ENCODE measurements at places on chromosomes 11 and 22.

DNA sequence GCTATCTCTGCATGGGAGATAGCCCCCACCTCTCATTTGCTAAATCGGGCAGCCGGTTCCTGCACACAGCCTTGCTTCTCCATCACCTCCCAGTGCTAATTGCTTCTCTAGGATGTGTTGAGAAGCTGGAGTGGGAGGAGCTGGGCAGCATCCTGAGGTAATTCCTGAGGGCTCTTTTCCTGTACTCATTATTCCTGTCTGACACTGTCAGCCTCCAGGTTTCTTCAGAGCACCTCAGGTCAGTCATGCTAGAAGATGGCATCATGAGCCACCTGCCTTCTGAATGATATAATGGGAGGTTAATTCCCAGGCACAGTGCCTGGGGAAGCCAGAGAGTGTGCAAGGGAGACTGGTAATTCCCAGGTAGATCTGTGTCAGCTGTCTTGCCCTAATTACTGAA lies 133.0 kb downstream of the RAB38 start:
- no peak for DNase-seq

- DNase-seq = no peak
Measured at GRCh38 chr11:71426413-71426812, 21.8 kb downstream of the DHCR7 start.

DNA sequence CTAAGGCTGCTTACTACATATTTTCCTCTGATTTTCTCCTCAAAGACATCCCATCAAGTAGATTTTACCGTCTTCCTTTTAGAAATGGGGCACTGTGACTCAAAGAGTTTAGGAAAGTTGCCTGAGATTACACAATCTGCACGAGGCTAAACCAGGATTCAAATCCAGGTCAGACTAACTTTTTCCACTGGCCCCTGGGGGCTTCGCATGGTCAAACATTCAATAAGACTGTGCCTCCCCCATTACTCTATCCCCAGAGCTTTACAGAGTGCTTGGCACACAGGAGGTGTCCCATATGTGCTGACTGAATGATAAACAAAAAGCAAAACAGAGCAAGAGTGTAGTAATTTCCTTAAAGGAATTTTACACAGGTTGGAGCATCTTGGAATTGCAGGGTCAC lies 118.1 kb upstream of the TEAD1 start:
- no peak for DNase-seq

- no peak for DNase-seq
Measured at GRCh38 chr11:14973621-14974514, 1.7 kb upstream of the CALCA start.

DNA sequence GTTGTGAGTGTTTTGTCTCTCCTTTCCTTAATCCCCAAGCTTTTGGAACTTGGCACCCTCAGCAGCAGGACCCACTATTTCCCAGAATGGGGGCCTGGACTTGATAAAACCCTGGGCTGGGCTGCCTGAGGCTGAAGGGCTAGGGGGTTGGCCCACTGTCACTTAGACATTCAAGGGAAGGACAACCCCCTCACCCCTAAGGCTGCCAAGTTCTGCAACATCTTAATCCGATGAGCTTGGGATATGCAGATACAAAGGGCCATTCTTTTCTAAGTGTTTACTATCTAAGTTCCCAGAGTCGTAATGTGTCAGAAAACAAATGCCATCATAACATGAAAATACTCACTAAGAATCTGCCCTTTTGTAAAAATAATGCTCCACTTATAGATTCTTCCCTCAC lies 42.9 kb downstream of the IRAG1 start:
- no peak for DNase-seq

DNA sequence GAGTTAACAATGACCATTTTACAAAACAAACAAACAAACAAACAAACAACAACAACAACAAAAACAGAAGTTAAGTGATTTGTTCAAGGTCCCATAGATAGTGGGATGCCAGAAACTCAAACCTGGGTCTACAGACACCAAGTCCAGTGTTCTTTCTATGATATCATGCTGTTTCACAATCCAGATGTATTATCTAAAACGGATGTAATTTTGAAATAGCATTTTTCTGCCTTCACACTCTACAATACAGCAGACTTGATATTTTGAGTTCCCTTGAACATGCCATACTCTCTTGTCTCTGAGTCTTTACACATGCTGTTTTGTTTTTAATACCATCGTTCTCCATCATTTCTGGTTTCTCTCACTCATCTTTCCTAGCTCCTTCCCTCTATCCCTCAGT lies 104.5 kb downstream of the RELT start:
- DNase-seq = no peak

- no peak for DNase-seq
Measured at GRCh38 chr22:45878051-45878781, 98.7 kb downstream of the WNT7B start.

GRCh38 chr11:8531312-8531711 lies 62.7 kb downstream of the STK33 start:
- no peak for DNase-seq

DNA sequence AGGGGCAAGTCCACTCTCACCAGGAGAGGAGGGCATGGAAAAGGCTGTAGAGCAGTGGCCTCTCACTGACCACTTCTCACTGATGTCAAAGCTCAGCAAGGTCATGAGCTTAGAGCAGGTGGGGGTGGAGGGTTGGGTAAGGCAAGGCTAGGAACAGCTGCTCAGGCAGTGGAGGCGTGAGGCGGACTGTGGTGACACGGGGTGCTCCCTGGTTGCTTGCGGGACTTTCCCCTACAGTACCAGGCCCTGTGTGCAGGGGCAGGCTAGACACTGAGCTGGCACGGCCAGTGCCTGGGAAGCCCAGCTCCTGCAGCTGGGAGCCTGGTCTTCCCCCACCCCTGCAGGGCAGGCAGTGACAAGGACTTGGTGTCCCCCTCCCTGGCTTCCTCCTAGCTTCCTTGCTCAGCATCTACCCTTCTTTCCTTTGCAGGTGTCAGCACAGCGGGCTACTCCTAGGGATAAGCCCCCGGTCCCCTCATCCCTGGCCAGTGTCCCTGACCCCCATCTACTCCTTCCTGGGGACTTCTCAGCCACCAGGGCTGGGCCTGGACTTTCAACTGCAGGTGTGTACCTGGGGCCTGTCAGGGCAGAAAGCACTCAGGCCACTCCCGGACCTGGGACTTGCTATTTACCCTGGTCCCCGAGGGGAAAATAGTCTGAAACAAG lies 45.6 kb downstream of the PISD start:
- DNase-seq = no peak

DNA sequence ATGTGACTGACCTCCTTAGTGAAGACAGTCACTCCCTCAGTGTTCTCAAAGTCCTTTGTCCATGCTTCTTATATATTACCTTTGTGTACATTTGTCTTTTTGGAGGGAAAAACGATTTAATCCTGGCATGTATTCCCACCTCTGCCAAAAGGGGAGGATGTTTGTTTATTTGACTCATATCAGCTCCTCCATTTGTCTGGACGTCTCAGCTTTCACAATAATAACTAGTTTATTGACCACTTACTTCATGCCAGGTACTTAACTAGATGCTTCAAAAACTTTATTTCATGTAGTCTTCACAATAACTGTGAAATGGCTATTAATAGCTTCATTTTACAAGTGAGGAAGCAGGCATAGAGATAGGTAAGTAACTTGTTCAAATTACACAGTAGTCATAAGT lies 5.3 kb downstream of the TBCEL start:
- no peak for DNase-seq

GRCh38 chr22:49593509-49593908 lies 234.2 kb downstream of the BRD1 start:
- no peak for DNase-seq

- no peak for DNase-seq
Measured at GRCh38 chr11:67253872-67254624, 12.2 kb upstream of the GRK2 start.

- no peak for DNase-seq
Measured at GRCh38 chr11:120750647-120751549, 239.3 kb downstream of the GRIK4 start.

DNA sequence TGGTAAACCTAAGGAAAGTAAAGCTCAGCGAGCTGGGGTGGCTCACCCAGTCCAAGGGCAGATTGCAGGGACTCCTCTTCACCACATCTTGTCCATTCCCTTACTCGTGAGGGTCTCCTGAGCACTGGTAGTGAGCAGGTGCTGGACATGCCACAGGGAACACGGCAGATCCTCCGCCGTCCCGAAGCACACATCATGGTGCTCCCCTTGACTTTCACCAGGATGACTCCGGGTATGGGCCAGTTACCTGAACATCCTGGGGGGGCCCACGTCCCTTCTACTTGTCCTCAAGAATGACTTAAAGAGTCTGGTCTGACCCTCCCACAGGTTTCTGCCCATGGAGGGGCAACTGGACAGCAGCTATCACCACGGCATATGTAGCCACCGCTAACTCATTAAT lies 8.0 kb upstream of the SF1 start:
- DNase-seq = no peak

DNA sequence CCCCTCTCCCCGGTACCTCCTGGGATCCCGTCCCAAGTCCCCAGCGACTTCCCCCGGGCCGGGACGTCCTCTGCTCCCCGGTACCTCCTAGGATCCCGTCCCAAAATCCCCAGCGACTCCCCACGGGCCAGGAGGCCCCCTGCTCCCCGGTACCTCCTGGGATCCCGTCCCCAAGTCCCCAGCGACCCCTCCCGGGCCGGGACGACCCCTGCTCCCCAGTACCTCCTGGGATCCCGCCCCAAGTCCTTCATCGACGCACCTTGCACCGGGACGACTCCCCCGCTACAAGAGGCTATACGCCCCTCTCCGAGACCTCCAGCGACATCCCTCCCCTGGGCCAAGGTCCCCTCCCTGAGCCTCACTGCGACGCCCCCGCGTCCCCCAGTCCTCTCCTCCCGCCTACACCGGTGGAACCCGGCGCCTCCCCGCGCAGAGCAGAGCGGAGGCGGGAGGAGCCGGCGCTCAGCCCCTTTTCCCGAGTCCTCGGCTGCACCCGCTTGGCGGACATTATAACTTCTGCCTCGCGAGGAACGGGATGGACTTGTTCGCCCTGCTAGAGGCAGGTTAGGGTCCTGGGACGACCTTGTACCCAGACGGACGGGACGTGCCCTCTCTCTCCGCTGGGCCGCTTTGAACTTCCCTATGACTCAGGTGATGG lies 912 bp downstream of the KREMEN1 start:
- no peak for DNase-seq

GRCh38 chr11:124582565-124582964 lies 12.8 kb downstream of the OR8A1 start:
- DNase-seq = no peak

- DNase-seq = no peak
Measured at GRCh38 chr11:24145411-24145810, 351.4 kb upstream of the LUZP2 start.

DNA sequence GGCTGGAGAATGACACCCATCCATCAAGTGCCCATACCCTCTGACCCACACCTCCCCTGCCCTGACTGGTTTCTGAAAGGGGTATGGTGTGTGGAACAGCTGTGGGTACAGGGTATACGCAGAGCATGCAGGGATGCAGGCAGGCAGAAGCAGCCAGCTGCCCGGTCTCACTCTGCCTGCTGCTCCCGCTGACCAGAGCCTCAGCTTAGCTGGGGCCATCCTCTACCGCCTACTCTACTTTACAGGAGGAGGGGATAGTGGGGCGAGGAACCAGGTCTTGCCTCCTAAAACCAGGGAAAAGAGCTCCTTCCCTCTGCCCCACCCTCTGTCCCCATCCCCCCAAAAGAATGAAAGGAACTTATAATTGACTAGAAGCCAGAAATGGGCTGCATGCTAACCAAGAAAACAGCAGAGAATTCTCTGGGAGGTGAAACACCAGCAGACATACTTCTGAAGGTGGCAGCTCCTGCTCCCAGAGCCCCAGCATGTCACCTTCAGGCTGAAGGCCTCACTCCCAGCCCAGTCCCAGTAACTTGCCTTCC lies 13.0 kb upstream of the CHRM4 start:
- no peak for DNase-seq

DNA sequence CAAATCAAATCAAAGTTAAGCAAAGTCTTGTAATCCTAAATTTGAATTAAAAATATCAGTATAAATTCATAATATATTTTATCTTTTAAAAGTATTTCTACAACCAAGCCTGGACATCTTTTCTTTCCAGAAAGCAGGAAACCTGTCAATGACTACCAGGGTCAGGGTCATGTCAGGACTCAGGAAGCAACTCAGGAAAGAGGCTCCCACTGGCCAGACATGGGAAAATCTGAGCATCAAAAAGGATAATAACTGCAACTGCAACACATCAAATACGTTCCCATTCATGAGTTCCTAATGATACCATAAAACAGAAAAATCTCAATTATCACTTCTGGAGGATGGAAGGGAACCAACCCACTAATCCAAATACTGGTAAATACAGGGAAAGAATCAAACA lies 76.0 kb upstream of the GALNT18 start:
- no peak for DNase-seq

GRCh38 chr11:122755409-122755808 lies 82.9 kb upstream of the CRTAM start:
- DNase-seq = no peak

DNA sequence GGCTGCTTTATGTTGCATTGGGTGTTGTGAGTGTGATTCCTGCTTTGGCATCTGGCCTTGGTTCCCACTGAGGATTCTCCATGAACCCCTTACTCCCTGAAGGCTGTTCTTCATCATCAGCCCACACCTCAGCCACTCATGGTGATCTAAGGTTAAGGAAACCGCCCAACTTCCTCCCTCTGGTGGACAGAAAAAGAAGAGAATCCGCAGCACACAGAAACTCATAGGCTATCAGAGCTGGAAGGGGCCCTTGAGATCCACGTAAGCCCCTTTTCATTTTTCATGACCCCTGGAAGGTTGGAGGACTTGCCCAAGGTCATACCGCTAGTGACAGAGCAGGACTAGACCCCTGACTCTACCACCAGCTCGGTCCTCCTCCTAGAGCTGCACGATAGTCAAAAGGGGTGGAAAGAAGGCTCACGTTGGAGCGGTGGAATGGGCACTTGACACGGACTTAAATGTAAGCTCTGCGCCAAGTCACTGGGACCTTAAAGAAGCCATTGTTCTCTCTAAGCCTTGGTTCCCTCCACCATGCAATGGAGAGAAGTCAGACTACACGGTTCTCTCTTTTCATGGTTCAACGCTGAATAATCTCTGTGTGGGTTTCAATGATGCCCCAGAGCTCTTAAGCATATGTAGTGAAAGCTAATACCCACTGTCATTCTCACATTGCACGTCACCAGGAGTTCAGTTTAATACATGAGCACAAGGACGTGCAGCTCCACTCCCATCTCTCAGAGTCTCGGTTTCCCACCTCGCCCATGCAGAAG lies 83.6 kb upstream of the CRTAM start:
- DNase-seq = no peak

- DNase-seq = no peak
Measured at GRCh38 chr22:20996598-20997535, 5.1 kb downstream of the THAP7 start.

GRCh38 chr11:118527109-118527508 lies at the start of gene TTC36:
Gene TTC36, plus strand, starts transcription at chr11:118527474. Its CDS starts 21 bp downstream, at chr11:118527495.
- no peak for DNase-seq

GRCh38 chr11:108586600-108586999 lies 7.0 kb downstream of the EXPH5 start:
- DNase-seq = no peak
